DMS53 (cell line): ENCODE measurements at places on chromosomes 13 and 19.

DNA sequence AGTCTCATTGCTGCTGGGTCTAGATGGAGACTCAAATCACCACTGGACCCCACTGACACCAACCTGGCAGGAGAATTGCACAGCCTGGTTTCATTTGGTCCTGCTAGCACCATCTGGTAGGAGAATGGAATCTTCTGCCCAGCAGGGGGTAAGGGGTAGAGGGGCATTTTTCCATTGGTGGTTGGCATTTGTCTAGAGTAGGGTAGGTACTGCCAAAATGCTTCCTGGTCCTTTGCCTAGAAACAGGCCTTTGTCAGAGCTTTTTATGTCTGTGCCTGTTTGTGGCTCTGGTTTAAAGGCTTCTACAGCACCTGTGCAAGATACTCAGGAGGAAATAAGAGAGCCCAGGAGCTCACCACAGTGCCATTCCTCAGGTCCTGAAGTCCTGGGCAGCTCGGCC is 121.3 kb downstream of the KCTD12 start:
- DNase-seq, result no peak

DNA sequence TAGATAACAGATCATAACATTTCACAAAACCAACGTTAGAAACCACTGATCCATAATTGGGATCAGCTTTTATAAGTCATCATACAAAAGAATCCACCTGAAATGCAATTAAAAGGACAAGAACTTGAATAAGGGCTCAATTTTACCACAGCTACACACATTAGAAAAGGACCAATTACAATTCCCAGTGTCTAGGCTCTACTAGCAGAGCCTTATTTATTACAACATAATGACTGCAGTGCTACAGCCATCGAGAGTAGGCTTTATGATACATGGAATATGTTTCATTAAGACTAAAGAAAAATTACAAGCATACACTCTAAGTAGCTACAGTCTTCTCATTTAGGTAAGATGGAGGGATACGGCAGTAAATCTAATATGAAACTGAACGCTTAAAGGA is 2.9 kb downstream of the RBM26 start:
- DNase-seq, result no peak

GRCh38 chr13:28204043-28204442 is 65.7 kb downstream of the PAN3 start:
- peak; percentile 98 for DNase-seq

- no peak for DNase-seq
Measured at GRCh38 chr13:90562443-90562842, 785.0 kb upstream of the MIR17HG start.

- peak; percentile 70 for DNase-seq
Measured at GRCh38 chr13:24670961-24671381, 9.2 kb upstream of the ATP12A start.

- no peak for DNase-seq
Measured at GRCh38 chr13:30796132-30796572, 60.8 kb downstream of the ALOX5AP start.

GRCh38 chr19:3140667-3141038 is 4.8 kb downstream of the GNA15 start:
- DNase-seq, result no peak

- peak; percentile 26 for DNase-seq
Measured at GRCh38 chr19:1340681-1341469, 42.8 kb upstream of the NDUFS7 start.

DNA sequence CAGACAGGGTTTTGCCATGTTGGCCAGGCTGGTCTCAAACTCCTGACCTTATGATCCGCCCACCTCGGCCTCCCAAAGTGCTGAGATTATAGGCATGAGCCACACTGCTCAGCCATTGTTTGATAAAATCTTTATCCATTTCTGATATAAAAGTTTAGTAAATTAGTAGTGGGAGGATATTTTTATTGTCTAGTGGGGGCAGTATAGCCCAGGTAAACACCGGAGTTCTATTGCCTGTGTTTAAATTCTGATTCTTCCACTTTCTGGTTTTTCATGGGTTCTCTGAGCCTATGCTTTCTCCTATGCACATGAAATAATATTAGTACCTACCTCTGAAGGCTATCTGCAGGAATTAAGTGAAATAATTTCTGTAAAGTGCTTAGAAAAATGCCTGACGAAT is 20.1 kb upstream of the ARHGEF18 start:
- no peak for DNase-seq

DNA sequence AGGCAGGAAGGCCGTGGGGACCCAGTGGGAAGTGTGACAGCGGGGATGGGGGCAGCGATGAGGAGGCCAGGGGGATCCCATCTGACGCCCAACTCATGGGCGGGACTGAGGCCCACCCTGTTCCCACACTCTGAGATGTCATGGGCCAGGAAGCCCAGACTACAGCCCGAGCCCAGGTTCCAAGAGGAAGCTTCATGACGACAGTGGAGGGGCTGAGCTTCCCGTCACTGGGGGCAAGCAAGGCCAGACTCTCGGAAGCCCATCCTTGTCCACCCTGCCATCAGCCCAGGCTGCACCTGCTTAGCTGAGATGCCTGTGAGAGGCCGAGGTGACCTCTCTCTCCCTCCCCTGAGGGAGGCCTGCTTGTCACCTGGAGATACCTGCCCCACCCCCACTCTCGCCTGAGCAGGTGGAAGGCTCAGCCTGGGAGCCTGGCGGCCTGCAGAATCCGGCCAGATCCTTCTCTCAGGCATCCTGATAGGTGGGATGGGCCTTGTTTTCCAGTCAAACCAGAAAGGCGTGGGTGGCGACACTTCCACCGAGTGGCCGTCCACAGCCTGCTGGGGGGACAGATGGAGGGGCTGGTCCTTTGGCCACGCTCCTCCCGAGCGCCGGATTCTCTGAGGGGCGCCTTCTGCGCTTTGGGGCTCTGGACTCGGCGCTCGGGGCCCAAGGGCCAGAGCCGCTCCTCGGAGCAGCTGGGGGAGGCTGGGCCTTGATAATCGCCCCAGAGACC is 4.8 kb downstream of the ZBTB7A start:
- DNase-seq, result peak; percentile 97

DNA sequence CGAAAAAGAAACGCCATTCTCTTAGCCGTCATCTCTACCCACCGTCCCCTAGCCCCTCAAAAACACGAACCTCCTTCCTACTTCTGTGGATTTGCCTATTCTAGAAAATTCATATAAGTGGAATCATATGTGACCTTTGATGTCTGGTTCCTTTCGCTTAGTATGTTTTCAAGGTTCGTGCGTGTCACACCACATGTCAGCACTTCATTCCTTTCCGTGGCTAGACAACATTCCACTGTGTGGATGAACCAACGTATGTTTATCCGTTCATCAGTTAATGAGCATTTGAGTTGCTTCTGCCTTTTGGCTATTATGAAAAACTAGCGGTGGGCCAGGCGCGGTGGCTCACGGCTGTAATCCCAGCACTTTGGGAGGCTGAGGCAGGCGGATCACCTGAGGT is 14.0 kb upstream of the PPP1R12C start:
- DNase-seq, result no peak

DNA sequence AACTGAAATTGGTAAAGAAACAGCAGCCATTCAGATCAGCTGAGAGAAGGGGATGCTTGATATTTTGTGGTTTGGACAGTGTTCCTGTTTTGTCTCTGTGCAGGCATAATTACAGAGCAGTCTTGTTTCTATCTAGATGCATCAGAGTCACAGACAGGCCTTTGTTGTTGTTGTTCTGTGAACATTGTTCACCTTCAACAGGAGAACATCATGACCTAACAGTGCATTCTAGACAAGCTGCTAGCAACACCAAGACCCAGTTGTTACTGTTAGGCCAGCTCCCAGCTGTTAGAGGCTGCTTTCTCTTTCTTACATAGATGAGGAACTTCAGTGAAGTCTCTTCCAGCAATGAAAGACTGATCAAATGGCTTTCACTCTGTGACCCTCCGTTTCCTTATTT is 8.5 kb upstream of the LSR start:
- no peak for DNase-seq

- DNase-seq, result peak; percentile 87
Measured at GRCh38 chr19:2291185-2291751, 9.3 kb upstream of the PEAK3 start.

DNA sequence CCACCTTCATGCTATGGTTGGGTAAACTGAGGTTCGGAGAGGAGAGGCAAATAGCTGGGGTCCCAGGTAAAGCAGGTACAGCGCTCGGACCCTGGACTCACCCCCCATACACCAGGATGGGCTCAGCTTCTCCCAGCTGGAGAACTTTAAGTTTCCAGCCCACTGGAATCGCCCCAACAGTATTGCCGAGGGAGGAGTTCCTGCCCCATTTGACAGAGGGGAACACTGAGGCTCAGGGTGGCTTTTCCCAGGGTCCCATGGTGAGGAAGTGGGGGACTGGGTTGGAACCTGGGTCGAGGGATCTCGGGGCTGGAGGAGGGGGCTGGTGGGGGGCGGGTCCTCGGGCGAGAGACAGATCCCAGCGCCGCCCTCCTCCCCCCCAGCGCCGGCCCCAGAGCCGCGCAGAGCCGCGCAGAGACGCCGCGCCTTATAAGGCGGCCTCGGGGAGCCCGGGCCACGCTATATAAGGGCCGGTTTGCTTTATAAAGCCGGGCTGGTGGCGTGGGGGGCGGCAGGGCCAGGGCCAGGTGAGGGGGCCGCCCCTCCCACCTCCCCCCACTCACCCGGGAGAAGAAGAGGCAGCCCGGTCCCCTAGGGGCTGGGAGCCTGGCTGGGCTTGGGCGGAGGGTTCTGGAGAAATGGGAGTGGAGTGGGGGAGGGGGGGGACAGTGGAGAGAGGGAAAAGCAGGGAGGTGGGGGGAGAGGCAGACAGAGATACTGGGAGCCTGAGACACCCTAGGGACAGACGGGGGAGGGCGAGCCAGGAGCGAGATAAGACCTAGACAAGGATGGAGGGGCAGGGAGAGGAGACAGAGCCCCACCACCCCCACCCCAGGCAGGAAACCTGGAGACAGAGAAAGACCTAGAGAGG is 1.1 kb downstream of the CNN1 start:
- peak; percentile 27 for DNase-seq

DNA sequence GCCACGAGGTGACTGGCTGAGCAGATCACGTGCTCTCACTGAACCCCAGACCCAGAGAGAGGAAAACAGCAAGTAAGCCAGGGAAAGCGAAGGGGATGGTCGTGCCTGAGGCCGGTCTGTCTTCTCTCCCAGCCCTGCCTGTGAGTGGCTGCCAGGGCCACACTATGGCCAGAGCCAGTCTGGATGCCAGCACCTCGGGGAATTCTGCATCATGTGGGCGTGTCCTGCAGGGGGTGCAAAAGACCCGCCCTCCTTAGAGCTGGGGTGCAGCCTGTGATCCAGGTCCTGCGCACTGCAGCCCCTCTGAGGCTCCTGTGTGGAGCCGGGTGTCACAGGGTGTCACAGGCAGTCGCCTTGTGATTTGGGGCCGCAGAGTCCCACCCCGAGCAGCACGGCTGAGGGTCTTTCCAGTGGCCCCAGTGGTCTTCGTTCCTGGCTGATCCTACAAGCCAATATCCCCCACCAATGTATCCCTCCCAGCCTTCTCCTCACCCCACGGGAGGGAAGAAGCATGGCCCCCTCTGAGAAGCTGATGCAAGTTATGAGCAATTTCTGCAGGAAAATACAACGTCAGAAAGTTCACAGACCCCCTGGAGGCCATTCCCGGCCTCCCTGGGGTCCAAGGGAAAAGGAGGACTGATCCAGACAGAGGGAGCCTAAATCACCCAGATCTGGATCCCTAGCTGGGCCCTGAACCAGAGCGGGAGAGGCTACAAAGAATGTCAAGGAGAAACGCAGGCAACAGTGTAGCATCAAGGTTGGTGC is 7.7 kb downstream of the PPP1R12C start:
- no peak for DNase-seq

DNA sequence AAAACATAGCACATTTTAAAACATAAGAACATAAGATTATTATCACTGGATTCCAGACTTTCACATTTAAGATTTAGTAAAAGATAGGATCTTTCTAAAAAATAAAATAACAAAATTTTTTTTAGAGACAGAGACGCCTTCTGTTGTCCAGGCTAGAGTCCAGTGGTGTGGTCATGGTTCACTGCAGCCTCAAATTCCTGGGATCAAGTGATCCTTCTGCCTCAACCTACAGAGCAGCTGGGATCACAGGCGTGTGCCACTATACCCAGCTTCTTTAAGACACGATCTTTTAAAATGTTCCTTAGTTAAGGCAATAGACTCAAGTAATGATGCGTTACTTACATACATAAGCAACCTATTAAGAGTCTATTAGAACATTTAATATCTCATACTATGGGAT is 32.7 kb downstream of the ALG5 start:
- DNase-seq, result no peak

DNA sequence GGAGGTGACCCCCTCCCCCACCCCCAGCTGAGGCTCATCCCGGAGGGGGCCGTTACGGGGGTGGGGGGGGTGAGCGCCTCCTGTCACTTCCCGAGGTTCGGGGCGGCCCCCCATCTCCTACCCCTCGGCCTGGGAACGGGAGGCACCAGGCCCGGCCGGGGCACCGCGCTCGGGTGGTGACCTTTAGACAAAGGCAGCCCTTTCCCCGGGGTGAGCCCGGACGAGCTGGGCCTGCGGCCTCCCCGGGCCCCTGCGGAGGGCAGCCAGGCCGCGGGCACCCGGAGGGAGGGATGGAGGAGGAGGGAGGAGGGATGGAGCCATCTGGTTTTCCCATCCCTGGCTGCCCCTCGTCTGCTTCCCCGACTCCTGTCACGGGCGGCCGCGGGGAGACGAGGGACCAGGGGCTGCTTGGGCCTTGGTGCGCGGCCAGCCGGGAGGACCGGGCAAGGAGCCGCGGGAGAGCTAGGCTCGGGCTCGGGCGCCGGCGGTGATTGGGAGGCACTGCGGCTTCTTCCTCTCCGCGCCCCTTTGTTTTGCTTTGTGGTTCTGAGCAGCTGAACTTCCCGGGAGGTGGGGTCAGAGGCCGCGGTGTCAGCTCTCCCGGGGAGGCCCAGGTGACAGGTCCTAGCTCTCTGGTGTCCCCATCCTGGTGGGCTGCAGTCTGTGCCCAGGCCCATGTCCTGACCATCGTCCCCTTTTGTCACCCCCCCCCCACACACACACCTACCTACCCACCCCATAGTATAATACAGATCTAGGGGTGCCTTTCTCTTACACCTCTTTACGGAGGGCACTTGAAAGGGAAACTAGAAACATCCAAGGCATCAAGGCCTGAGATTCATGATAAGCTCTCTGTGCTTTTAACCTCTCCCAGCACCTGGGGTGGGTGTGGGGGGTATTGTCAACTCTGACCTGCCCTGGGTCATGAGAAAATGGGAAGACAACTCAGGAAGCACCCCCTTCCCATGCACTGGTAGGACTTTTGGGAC is 1.3 kb downstream of the BICRA start:
- peak; percentile 73 for DNase-seq

DNA sequence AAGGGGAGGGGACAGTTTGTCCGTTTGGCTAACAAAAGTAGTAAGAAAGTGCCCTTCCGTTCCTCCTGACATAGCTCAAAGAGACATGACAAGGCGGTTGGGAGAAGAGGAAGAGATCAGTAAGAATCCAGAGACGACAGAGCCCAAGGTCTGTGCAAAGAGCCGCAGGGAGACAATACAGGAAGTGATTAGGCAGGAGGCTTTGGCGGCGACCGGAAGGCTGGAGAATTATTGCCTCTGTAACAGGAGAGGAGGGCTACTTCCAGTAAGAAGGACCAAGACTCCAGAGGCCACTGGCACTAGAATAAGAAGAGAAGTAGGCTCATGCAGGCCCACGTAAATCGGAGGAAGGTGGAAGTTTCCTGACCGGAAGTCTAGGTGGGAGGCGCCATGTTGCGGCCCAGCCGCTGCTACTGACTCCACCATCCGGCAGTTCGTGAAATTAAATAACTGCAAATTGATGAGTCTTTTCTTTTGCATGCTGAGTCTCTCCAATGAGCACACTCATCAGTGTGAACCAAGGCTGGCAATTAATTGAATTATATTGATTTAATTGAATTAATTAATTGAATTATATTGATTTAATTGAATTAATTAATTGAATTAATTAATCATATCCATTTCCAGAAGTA is 9.9 kb downstream of the RFX2 start:
- DNase-seq, result no peak
